Immature natural killer cell (primary cell): ENCODE measurements at places on chromosomes 2 and 18.

DNA sequence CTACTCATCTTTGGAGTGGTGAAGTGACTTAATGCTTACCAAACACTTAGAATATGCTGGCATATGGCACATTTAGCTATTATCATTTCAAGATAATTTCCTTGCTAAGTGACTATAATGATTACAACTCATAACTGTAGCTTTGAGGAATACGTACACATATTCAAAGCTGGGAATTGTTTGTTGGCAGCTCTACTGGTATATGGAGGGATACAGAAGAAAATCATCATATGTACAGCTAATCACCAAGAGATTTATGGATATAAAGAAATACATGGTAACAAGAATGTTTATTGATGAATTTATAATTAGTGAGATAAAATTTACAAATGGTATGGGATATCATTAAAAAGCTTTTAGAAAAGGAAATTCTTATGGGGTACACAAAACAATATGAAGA is 207.2 kb downstream of the GALNT13 start:
- no peak for DNase-seq

- DNase-seq, result no peak
Observed at GRCh38 chr2:101089942-101090799, 61.0 kb downstream of the TBC1D8 start.

DNA sequence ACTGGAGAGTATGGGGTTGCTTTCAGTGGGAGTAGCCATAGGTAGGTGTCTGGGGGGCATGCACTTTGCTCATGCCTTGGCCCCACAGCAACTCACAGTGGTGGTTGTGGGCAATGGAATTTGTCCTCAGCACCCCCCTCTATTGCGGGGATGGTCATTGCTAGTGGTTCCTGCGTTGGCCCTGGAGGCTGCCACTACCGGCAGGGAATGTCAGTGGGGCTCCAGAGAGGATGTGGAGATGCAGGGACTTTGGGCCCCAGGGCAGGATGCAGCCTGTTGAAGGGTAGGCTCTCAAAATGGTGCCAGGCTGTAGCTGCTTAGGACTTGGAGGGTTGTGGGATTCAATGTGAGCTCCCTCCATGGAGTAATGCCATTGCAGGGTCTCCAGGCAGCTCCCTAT is 125.0 kb downstream of the XRCC5 start:
- DNase-seq, result no peak

DNA sequence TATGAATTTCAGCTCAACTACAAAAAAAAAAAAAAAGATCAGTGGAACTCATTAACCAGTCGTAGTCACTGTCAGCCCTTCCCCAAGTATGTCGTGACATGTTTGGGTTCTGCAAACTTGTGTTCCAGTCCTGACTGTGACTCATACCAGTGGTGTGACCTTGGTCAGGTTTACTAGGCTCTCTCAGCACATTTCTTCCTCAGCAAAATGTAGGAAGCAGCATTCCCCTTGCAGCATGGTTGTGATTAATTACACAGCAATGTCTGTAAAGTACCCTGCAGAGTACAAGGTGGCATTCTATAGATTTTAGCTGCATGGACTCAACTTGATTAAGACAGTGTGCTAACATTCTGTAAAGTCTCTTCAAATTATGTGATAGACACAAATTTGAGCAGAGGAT is 156.9 kb downstream of the LAMA1 start:
- no peak for DNase-seq

- no peak for DNase-seq
Observed at GRCh38 chr18:75582406-75582821, 154.9 kb upstream of the SMIM21 start.

- no peak for DNase-seq
Observed at GRCh38 chr18:79526468-79527460, 131.0 kb downstream of the NFATC1 start.

- no peak for DNase-seq
Observed at GRCh38 chr2:174195253-174195652, 53.1 kb downstream of the OLA1 start.

DNA sequence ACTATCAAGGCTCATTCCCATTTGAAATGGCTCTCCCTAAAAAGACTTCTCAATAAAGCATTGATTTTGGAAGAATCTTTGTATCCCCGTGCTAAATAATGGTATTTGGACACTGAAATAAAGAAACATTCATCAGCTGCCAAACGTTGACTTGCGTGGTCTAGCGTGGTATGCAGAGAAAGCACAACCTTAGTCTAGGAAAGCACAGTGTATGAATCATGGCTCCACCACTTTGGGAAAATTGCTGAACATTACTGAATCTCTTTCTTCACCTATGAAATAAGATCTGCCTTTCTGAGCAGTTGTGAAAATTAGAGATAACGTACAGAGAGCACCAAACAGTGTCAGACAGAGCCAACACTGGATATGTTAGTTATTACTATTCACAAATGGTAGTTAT is 353.9 kb downstream of the SS18 start:
- DNase-seq, result no peak

GRCh38 chr18:38077229-38077628 is 511.6 kb upstream of the CELF4 start:
- DNase-seq, result no peak

DNA sequence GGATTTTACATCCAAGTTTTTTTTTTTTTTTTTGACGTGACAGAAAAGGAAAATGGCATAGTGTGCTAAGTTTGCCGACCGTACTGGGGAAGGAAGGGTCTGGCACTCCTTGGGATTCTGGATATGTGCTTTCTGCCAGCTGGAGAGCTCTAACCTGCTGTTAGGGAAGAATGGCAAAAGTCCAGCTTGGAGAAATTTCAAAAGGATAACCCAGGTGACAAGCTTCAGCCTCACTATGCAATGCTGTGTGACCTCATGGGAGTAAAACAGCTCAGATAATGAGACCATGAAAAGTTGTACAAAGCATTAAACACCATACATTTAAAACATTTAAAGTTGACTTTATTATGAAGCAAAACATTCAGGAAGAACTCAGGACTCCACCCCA is 10.3 kb upstream of the GPR45 start:
- no peak for DNase-seq

DNA sequence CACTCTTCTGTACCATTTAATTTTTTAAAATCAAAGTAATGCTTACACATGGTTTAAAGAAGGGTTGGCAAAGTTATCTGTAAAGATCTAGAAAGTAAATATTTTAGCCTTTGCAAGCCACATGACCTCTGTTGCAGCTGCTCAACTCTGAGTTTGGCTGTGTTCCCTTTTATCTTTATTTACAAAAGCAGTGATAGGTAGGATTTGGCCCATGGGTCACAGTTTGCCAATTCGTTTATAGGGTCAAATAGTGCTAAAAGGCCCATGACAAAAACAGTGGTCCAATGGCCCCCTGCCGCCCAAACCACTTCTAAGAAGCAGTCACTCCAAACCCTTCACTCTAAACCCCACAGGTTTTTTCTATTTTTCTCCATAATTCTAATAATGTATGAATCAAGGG is 124.8 kb downstream of the PARD3B start:
- no peak for DNase-seq

GRCh38 chr2:192885569-192886160 is 690.9 kb upstream of the TMEFF2 start:
- DNase-seq, result no peak

GRCh38 chr18:58349650-58350049 is 279.2 kb downstream of the ALPK2 start:
- no peak for DNase-seq

GRCh38 chr2:149001496-149001895 is 37.0 kb upstream of the LYPD6B start:
- no peak for DNase-seq
